ENCODE measurements at places on chromosomes 4 and X.

DNA sequence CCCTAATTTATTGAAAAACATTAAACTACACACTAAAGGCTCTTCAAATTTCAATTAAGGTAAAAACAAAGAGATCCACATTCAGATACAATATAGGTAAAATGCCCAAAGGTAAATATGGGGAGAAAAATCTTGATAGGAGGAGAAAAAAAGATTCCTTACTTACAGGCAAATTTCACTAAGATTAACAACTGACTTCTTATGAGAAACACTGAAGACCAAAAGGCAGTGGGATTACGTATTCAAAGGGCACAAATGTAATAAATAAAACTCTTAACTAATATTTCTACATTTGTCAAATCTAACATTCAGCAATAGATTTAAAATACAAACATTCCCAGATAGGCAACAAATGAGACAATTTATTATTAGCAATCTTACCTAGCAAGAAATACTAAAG is 829.3 kb downstream of the SH3BGRL start:
- DNase-seq: no peak

DNA sequence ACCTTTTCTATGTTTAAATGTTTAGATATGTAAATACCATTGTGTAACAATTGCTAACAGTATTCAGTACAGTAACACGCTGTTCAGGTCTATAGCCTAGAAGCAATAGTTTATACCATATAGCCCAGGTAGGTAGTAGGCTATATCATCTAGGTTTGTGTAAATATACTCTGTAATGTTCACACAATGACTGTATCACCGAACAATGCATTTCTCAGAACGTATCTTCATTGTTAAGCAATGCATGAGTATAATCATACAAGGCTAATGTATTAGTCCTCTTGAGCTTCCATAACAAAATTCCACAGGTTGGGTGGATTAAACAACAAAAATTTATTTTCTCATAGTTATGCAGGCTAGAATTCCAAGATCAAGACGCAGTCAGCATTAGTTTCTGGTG is 22.7 kb downstream of the ARMCX4 start:
- no peak for DNase-seq

GRCh38 chr4:186514271-186514950 is 41.0 kb downstream of the MTNR1A start:
- no peak for DNase-seq

GRCh38 chr4:142040043-142040442 is 403.7 kb downstream of the IL15 start:
- no peak for DNase-seq

GRCh38 chr4:123843137-123843536 is 446.5 kb downstream of the SPRY1 start:
- no peak for DNase-seq

DNA sequence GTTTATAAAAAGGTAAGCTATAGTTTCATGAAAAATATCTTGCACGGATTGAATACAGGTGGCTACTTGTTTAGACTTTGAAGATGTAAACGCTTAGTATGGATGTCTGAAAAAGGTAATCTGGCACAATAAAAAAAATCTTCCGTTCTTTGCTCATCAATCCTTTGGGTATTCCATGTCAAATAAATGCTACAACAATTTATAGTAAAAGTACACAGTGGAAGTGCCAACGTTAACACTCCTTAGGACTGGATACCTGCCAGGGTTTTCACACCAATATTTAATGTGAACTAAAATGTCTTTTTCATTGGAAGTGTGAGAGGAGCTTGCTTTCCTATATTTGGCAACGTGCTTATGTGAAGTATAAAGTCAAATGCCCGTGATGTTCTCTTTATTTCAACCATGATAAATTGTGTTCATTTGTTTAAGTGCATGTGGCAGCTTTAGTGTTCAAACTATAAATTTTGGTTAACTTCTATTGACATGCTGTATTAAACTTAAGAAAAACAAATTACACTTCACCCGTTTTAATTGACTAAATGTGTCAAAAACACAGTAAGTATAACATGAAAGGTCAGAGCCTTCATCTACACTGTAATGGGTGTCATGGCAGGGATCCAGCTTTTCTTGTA is 121.7 kb upstream of the HAND2 start:
- no peak for DNase-seq

DNA sequence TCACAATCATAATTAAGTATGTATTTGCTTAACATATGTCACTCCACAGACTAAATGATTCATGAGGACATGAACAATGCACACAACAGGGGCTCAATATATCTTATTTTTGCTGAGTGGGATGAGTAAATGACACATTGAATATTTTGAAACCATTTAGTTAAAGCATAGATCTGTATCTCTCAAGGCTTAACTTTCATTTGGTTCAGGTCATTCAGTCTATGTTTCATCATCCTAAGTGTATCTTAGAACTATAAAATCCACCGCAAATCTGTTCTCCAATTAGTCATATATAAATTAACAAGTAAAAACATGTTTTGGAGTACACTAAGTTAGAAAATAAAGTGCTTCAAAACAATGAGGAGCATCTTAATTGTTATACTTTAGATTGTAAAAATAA is 45.8 kb downstream of the AREG start:
- no peak for DNase-seq

DNA sequence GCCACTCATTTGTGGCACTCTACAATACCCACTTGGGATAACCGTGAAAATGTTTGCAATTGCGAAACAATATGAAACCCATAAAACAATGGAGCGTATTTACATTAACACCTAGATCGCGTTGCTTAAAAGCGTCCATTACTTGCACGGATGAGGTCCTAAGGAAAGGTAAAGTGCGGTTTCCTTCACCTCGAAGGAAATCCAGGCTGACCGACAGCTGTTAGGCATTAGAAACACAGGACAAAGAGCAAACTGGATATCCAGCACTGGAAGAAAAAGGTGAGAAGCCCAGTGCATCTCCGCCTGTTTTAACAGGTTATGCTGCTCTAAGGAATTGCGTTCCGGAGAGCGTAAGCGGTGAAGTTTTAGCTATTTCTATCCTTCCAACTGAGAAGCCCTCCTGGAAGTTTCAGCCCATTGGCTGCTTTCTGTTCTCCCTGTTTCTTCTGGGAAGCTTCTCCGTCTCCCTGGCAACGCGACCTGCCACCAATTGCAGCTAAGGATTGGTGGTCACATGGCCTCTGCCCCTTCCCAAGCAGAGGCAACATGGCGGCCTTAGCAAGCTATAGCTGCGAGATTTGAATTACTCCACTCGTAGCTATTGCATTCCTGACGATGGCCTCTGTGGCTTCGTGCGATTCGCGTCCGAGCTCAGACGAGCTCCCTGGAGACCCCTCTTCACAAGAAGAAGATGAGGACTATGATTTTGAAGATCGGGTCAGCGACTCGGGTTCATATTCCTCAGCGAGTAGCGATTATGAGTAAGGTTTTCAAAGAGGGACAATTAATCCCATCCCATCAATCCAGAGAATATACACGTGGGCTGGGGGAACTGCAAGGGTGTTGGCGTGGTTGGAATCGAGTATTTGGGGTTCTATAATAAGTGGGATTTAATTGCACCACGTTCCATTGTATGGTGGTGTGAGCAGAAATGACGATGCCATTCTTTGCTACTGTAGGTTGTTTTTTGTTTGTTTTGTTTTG is at the start of gene INTU:
Gene INTU, plus strand, starts transcription at position 538 of the 984 bp plus-strand sequence. Its CDS starts 78 bp downstream, at position 616.
- no peak for DNase-seq

DNA sequence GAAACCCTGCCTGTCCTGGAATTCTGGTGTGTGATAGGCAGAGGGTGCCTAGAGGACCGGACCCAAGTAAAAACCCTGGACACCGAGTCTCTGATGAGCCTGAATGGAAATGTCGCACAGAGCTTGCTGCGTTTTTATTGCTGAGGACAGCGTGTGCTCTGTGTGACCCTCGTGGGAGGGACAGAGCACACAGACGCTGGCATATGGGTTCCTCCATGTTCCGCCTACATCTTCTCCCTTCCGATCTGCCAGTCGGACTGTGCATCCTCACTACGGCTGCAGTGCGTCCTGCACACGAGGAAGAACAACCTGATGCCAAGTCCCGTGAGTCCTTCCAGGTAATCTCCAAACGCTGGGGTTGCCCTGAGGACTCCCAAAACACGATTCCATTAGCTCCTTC is 68.3 kb downstream of the AFAP1 start:
- DNase-seq: no peak
